ENCODE measurements at places on chromosomes 4 and X.

- H3K27me3 ChIP-seq: no peaks in the 10 kb centered on the region
- no peak overlapping the region for H3K4me3 ChIP-seq
- no peak for DNase-seq
- no peaks in the 10 kb centered on the region for H3K36me3 ChIP-seq
These were observed 4.5 kb downstream of the NBDY start for GRCh38 chrX:56733459-56734046.

DNA sequence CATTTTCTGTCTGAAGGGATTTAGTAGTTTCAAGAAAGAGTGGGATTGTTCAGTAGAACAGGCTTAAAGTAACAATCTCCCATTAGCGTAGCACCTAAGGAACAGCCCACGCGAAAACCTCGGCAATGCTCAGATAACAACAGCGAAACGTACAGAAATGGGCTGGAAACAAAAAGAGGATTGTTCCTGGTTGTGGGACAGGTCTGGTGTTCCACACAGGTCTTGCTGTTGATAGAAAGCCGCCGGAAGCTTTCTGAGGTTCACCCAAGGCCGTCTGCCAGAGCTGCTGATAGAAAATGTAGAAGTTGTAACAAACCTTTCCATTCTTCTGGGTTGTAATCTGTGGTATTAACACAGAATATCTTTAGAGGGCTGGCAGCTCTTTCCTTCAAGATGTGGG, 69.4 kb upstream of the CLCN4 start:
- no peak for DNase-seq
- H3K27ac ChIP-seq: no peak overlapping the region
- peaks cover 23% of the 10 kb centered on the region for H3K4me1 ChIP-seq
- no peak overlapping the region for H3K4me3 ChIP-seq
- H3K27me3 ChIP-seq: no peaks in the 10 kb centered on the region

- peaks cover 44% of the 10 kb centered on the region for H3K36me3 ChIP-seq
- H3K4me1 ChIP-seq: no peaks in the 10 kb centered on the region
- no peak overlapping the region for H3K4me3 ChIP-seq
- no peaks in the 10 kb centered on the region for H3K27me3 ChIP-seq
- H3K27ac ChIP-seq: no peak overlapping the region
- no peak for DNase-seq
These were observed 44.4 kb upstream of the CENPU start for GRCh38 chr4:184778325-184778724.

- no peaks in the 10 kb centered on the region for H3K36me3 ChIP-seq
- H3K27me3 ChIP-seq: no peaks in the 10 kb centered on the region
- DNase-seq: no peak
- H3K4me1 ChIP-seq: no peaks in the 10 kb centered on the region
- H3K4me3 ChIP-seq: no peak overlapping the region
These were observed 12.4 kb upstream of the PACRGL start for GRCh38 chr4:20687864-20688263.

GRCh38 chr4:150078041-150078578, at the start of gene DCLK2:
Gene DCLK2, plus strand, starts transcription at chr4:150078445. Its CDS starts 583 bp downstream, at chr4:150079028.
- DNase-seq: peak; percentile 78
- no peaks in the 10 kb centered on the region for H3K27me3 ChIP-seq
- peak within 1 kb of the TSS; percentile 65 for H3K4me3 ChIP-seq

GRCh38 chr4:185589067-185589836, 53.9 kb upstream of the PDLIM3 start:
- no peak overlapping the region for H3K4me3 ChIP-seq
- peaks cover 24% of the 10 kb centered on the region for H3K4me1 ChIP-seq
- no peak overlapping the region for H3K27ac ChIP-seq
- no peaks in the 10 kb centered on the region for H3K36me3 ChIP-seq
- no peak for DNase-seq

- H3K36me3 ChIP-seq: no peaks in the 10 kb centered on the region
- peak overlapping the region; percentile 36 for H3K27ac ChIP-seq
- no peaks in the 10 kb centered on the region for H3K27me3 ChIP-seq
- no peak for DNase-seq
- peaks cover 46% of the 10 kb centered on the region for H3K4me1 ChIP-seq
These were observed 34.2 kb downstream of the FAT1 start for GRCh38 chr4:186689476-186689875.

- H3K27me3 ChIP-seq: no peaks in the 10 kb centered on the region
- H3K36me3 ChIP-seq: peaks cover 32% of the 10 kb centered on the region
- H3K4me3 ChIP-seq: no peak overlapping the region
- no peak for DNase-seq
These were observed 38.6 kb downstream of the MTMR1 start for GRCh38 chrX:150731795-150732194.

DNA sequence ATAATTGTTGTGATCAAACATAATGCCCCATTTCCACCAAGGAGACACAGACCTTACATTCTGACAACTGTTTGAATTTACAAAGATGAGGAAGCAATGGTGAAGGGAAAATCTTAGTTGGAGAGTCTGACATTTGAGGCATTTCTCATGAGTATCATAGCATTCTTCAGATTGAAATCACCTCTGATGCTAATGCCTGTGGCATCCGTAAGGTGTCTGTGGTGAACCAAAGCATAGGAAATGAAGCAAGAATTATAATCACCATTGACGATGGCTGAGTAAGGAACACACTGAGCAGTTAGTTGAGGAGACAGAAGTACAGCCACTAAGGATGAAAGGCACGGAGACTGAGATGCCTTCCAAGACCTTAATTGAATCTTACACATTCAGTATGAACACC, 575.7 kb downstream of the TRIML1 start:
- H3K4me1 ChIP-seq: no peaks in the 10 kb centered on the region
- H3K36me3 ChIP-seq: no peaks in the 10 kb centered on the region
- H3K27me3 ChIP-seq: no peaks in the 10 kb centered on the region
- no peak overlapping the region for H3K27ac ChIP-seq
- no peak overlapping the region for H3K4me3 ChIP-seq
- no peak for DNase-seq

DNA sequence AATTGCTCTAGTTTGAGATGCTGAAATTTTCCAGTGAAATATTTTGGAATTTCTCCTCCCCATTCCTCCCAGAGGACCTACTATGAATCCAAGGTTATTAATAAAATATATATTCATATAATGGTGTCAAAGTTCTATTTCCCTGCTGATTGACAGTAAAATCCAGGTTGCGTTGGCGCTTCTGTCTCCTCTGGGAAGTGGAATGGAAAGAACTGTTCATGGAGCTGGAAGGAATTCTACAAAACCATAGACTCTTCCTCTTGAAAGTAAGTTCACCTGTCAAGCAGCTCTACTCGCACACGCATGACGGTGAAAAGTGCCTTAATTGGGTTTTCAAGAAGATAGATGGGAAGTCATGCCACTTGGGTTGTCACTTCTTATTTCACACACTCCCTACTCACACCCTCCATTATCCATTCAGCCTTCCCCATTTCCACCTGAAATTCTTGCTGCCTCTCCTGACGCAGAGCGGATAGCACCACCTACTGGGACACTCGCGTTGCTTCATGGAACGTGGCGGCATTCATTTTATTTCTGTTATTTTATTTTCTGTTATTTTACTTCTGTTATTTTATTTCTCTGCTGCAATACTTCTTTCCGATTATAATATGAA, 351.6 kb downstream of the NLGN4X start:
- no peaks in the 10 kb centered on the region for H3K27me3 ChIP-seq
- H3K27ac ChIP-seq: no peak overlapping the region
- DNase-seq: no peak
- H3K36me3 ChIP-seq: no peaks in the 10 kb centered on the region
- no peaks in the 10 kb centered on the region for H3K4me1 ChIP-seq

- peaks cover 83% of the 10 kb centered on the region for H3K4me1 ChIP-seq
- peak overlapping the region; percentile 28 for H3K27ac ChIP-seq
- H3K27me3 ChIP-seq: no peaks in the 10 kb centered on the region
- DNase-seq: no peak
- H3K36me3 ChIP-seq: no peaks in the 10 kb centered on the region
These were observed 18.2 kb downstream of the ADD1 start for GRCh38 chr4:2861631-2862436.

DNA sequence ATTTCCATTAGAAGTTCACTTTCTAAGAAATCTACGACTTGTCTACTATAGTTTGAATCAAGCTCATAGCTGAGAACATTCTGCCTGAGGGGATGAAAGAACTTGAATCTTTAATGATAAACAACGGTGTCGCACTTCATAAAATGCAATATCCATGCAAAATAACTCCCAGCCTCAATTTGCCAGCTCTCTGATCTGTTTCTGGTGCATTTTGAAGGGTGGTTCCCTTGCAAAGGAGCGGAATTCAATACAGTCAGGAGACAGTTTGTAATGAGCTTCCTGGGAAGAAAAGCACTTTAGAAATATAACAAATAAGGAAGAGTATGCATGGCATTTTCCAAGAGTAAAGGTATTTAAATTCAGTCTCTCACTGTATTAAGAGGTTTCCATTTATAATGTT, 80.0 kb downstream of the PCYT1B start:
- H3K36me3 ChIP-seq: no peaks in the 10 kb centered on the region
- no peak for DNase-seq
- no peak overlapping the region for H3K27ac ChIP-seq
- no peaks in the 10 kb centered on the region for H3K4me1 ChIP-seq
- no peak overlapping the region for H3K4me3 ChIP-seq

DNA sequence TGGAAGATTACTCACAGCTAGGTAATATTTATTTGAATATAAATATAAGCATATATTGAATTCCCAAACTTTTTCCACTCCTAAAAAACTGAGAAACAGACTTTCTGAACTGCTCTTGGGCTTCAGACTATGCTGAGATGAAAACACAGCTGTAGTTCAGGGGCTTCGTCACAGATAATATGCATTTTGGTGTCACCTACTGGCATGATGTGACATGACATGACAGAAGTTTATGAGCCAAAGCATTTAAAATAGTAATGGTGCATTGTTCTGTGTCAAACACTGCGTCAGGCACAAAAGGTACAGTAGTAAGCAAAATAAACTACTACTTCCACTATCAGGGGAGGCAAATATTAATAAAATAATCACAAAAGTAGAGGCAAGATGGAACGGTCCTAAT, 171.3 kb downstream of the BTC start:
- no peaks in the 10 kb centered on the region for H3K27me3 ChIP-seq
- DNase-seq: no peak
- no peaks in the 10 kb centered on the region for H3K36me3 ChIP-seq
- H3K27ac ChIP-seq: no peak overlapping the region

DNA sequence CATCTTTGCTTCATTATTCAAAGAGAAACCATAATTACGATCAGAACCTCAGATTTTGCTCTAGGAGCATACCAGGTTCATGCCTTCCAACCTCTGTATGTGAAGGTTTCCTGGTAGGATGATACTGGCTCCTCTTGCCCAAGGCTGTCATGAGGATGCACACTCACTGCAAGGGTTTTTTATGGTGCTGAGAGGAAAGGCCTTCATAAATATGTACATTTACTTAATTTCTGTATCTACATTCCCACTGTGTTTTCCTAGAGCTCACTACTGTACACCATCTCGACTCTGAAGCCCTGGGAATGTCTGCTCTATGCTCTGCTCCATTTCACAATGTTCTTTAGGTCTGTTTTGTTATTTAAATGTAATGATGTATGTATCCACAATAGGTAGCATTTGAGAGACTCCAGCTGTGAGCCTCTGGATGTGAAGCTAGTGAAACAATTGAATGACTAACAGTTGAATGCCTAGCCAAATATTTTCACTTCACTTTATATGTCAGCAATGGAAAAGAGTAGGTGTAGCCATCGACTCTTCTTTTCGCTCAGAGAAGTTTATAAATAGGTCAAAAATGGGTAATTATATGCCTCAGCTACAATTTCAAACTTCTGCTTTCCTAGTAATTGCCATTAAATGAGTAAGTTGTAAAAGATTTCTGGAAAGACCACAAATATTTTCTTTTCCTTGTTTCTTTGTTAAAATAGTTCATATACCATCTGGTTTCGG, 228.0 kb downstream of the PALLD start:
- no peak overlapping the region for H3K27ac ChIP-seq
- no peaks in the 10 kb centered on the region for H3K27me3 ChIP-seq
- peaks cover 4% of the 10 kb centered on the region for H3K4me1 ChIP-seq
- no peak for DNase-seq

- no peak for DNase-seq
- H3K36me3 ChIP-seq: no peaks in the 10 kb centered on the region
- no peak within 1 kb of the TSS for H3K4me3 ChIP-seq
- H3K4me1 ChIP-seq: no peaks in the 10 kb centered on the region
- H3K27ac ChIP-seq: no peak within 1 kb of the TSS
These were observed at the start of gene SMIM31 for GRCh38 chr4:164753873-164754488. Gene SMIM31, plus strand, starts transcription at chr4:164754131. Its CDS starts 16,313 bp downstream, at chr4:164770444.

Data from suprapubic skin (tissue), 4 donors.